Posterior vena cava (tissue), 2 donors: ENCODE measurements at places on chromosomes 2 and 18.

- DNase-seq = no peak
Measured at GRCh38 chr2:117936871-117937428, 76.9 kb downstream of the CCDC93 start.

DNA sequence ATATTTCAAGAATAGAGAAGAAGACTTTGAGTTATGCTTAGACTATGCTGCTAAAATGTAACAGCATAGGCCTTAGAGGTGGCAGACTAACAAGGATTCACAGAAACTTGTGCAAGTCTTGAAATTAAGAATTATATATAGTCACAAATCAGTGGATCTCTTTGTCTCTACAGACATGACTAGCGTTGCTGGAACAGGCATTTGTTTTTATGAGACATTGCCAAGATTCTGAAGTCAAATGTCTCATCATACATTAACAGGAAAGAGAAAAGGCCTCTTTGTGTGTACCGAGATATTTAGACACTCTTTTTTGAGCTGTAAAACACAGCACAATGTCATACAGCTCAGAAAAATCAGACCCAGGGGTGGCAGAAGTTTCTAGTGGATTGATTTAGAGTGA lies 207.1 kb downstream of the TMX3 start:
- no peak for DNase-seq

DNA sequence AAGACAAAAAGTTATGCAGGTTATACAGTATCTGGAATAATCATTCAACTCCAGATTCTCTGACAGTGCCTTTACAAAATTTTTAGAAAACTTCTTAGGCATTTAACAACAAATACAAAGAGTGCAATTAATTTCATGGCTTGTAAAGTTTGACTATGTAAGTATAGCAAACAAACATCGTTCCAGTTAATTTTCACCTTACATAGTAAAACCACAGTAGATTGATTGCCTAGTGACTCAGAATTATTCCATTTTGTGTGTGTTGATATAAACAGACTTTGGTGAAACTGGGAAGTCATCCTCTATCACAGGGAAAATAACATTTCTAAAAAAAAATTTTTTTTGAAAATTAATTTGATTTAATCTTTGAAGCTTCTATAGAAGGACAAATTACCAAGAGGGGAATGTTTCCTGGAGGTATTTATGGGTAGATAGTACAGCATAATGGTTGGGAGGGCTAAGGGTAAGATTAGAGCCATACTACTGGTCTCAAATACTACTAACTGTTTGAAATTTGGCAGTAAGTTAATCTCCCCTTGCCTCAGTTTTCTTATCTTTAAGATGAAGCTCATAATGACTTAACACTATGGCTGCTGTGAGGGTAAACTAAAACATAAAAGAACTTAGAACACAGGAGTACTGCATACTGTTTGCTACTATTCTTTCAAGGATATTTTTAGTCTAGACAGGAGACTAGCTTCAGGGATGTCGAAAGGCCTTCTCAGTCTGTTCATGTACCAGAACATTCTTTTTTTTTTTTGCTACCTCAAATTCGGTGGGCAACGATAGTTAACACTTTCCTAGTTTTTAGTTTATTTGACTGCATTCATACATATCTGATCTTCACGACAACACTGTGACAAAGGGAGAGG lies 19.6 kb downstream of the NDUFAF7 start:
- DNase-seq = no peak

GRCh38 chr2:95392730-95393455 lies 9.6 kb upstream of the FAHD2A start:
- DNase-seq = no peak

DNA sequence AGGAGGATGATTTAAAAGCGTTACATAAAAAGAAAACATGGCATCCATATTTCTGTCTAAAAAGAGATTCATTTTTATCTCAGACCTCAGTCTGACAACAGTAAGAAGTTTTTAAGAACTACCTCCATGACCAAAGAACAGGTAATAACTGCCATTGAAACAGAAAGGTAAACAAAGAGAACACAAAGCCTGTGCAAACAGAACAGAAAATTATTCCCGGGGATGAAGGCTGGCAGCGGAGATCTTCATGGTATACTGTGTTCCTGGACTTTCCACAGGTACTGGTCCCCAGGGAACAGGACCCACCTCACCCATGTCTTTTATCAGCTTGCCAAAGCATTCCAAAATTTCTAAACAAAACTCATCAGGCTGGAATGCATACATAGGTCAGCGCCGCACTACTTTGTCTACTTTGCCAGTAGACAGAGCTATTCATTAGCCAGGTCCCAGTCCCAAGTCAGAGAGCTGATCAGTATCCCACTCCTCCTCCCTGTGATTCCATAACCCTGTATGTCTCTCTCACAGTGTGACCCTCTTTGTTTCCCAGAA lies 277.3 kb downstream of the MBD2 start:
- DNase-seq = no peak

DNA sequence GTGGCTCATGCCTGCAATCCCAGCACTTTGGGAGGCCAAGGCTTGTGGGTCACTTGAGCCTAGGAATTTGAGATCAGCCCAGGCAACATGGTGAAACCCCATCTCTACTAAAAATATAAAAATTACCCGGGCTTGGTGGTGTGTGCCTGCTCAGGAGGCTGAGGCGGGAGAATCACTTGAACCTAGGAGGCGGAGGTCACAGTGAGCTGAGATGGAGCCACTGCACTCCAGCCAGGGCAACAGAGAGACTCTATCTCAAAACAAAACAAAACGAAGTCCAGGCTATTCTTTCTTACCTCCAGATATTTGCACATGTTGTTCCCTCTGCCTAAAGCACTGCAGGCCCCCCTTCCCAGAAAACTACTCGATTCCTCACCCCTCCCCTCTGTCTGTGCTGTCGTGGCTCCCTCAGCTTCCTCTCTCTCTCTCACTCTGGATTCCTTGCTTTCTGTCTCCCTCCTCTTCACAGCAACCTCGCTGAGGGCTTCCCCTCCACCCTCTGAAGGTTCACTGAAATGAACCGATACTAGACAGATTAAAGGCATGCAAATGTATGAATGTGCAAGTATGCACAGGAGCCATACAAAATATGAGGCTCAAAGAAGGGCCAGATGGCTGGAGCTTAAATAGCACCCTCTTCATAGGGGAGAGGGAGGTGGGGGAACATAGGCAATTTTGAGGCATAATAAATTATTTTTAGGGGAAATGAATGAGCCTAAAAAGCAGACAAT lies 18.5 kb downstream of the TMEM177 start:
- DNase-seq = no peak

GRCh38 chr2:60292242-60292641 lies 261.2 kb downstream of the BCL11A start:
- no peak for DNase-seq

DNA sequence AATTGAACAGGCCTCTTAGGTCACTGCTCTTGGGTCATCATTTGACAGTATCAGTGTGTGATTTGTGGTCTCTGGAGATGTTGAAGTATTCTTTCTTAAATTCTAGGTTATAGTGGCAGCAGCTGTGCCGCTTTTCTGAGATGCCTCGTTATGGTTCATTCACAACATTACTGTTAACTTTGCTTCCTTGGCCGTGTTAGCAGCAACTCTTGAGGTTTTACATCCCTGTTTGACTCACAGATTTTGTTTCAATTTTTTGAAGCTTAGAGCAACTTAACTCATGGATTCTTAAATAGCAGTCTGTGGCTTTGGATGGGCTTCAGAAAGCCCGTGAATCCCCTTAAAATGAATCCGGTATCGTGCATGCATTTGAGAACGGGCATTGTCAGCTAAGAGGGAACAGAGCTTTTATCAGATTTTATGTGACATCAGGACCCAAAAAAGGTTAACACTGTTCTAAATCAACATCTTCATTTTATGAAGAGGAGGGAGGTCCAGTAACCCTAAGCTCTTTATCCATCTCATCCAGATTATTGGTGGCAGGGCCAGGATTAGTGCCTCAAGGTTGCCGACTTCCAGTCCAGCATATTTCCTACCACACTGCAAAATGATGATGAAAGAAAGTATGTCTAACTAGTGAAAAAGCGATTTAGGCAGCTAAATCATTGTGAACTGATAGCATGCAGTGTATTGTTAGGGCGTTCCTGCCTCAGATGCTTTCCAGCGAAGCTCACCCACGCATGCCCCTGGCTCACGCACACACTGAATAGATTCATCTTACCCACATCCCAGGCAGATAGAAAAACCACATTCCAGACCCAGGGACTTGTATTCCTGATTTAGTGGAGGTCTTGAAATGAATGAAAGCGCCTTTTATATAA lies 5.1 kb downstream of the TRIB2 start:
- DNase-seq = no peak

DNA sequence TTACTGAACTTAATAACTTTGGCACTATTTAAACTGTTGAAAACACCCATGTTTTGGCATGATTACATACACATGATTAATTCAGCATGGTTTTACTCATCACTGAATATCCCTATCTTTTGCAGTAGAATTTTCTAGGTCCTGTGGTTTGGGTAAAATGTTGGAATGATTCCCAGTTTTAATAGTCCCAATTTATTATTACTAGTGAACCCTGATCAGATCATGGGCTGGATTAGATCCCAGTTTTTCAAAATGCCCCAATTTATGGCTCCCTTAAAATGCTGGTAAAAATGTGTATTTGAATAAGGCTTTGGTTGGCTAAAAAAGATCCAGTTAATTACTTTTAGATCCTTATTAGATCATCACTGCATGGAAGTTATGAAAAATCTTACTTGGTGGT lies 273.6 kb upstream of the NRP2 start:
- no peak for DNase-seq

DNA sequence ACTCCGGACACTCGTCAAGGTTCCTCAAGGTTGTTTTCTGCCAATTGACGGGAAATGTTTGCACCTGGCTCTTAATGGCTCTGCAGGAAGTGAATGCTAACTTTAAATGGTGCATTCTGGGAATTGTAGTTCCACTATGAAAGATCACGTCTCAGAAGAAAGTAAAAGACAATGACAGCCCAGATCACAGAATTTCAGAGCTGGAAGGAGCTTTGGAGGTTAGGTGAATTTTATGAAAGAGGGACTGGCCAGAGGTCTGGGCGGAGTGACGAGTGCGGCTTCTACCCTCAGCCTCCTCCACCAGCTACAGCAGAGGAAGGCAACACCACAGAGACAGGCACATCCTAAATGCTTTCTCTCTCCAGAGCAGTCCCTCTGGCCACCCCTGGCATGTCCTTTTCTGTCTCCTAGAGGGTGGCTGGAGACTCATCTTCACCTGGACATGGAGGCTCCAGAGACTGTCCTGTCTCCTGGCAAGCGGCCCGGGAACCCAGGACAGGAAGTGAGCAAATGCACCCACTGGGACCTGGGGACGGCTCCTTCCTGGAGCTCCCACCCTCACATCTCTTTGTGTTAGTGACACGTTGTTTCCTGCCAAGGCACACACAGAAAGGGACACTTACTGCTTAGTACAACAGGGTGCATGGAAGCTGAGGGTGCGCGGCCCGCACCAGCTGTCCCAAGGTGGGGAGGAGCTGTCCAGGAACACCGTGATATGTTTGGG lies 19.4 kb downstream of the THAP4 start:
- DNase-seq = no peak

GRCh38 chr2:227577555-227577954 lies 21.1 kb upstream of the SCYGR2 start:
- DNase-seq = no peak

GRCh38 chr2:233015019-233015645 lies 2.1 kb upstream of the NGEF start:
- no peak for DNase-seq

GRCh38 chr2:29097569-29097968 lies 17.6 kb upstream of the CLIP4 start:
- DNase-seq = no peak

GRCh38 chr2:214261683-214262082 lies 149.2 kb upstream of the VWC2L start:
- no peak for DNase-seq

DNA sequence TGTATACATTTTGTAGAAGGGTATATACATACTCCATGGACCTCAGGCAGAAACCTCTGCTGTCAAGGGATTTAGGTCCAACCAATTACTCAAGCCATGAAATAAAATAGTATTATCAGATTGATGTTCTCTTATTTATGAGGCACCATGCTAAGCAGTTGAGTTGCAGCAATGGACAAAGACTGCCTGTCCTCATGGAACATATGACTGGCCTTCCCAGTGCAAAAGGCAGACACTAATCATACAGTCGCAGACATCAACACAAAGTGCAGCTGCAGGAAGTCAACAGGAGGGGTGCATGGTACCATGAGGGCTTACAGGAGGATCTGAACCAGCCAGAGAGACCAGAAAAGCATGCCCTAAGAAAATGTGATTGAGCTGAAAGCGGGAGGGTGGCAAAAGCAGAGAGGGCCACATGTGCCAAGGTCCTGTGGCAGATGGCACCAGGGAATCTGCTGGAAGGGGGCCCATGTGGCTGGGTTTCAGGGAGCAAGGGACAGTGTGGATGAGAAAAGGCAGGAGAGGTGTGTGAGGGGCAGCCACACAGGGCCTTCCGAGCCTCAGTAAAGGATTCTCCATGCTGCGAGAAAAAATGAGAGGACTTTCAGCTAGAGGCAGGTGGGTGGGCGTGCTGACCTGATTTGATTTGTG lies 61.4 kb upstream of the RNF152 start:
- DNase-seq = no peak

DNA sequence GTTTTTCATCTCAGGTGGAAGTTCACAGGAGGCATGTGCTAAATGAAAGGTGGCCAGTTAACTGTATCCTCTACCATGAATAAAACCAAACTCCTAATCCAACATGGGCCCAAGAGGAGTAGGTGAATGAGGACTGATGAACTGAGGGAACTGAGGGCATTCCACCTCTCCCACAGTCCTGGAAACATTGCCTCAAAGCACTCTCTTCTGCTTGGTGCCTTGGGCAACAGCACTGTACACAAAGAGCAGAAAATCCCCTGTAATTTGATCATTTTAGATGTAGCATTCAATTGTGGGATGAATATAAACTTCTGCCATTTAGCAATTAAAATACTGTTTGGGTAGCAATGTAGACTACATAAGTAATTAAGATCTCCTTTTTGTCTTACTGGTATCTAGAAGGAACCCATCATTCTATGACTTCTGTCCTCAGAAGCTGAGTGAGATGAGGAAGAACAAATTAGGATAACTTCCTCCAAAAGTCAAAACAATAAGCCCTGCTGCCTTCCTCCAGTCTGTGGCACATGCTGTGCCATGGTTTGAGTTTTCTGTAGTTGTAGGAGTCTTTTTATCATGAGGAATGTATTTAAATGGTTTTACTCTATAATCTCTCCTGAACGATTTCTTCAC lies 86.7 kb upstream of the ZEB2 start:
- no peak for DNase-seq

DNA sequence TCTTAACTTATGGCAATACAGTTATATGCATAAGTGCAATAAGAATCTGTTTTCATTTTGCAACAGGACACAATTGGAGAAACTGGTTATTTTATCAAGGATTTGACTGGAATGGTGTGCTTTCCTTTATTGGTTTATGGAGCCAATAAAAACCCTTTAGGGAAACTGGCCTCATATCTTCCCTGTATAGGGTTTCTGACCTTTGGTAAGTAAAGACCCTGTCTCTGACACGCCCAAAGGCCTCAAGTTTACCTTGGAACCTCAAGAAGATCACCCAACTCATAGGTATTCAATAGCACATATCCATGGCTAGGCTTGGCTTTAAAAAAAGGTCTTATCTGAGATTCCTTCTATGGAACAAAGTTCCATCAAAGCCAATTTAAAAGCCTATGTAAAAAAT lies 11.2 kb downstream of the HAAO start:
- DNase-seq = no peak
